ENCODE measurements at places on chromosomes 11 and 22.
A peak's percentile ranks its signal among the peaks of the same experiment; 100 is the strongest.

- DNase-seq = no peak
These were observed 31.9 kb upstream of the UPB1 start for GRCh38 chr22:24463071-24463760.

GRCh38 chr22:43923631-43924464 is at the start of gene PNPLA3:
Gene PNPLA3 (plus strand): TSS chr22:43923805. CDS start chr22:43923912, 107 bp downstream.
- DNase-seq = peak; percentile 63

- DNase-seq = no peak
These were observed 203.5 kb upstream of the GUCY1A2 start for GRCh38 chr11:107221748-107222285.

DNA sequence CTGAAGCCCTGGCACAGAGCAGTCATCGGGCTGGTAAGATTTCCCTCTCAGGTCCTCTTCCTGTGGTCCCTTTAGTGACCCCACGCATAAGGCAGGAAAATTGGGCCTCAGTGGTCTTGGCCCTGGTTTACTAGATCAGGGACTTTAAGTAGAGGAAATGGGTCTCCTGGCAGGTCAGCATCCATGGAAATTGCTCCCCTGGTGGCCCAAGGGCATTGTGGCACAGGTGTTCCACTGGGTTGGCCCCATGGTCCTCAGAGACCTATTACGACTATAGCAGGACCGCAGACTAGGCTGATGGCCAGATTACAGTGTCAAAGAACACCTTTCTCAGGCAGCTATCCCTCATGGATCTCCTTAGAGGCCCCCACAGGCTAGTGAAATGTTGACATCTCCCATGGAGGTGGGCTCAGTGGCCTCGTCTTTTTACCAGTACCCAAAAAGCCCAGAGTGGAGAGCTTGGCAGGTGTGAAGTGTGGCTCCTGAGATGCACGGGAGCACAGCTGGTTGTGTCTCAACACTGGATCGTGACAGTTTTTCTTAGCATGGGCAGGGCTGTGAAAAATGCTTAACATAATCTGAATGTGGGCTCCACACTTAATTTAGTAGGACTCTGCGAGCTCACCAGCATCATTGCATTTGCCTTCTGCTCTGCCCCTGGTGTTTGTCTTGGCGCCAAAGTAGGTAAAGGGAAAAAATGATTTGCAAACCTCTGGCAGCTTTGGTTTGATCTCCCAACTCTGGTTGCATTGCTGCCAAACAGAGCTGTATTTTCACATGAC is 74.2 kb downstream of the ZBTB16 start:
- no peak for DNase-seq

- DNase-seq = no peak
These were observed 13.5 kb downstream of the CD59 start for GRCh38 chr11:33722590-33723234.

- DNase-seq = no peak
These were observed 54.6 kb downstream of the KCNA4 start for GRCh38 chr11:29962243-29962642.

Data from GOT3 (cell line).